ENCODE measurements at places on chromosomes 2 and 18.

DNA sequence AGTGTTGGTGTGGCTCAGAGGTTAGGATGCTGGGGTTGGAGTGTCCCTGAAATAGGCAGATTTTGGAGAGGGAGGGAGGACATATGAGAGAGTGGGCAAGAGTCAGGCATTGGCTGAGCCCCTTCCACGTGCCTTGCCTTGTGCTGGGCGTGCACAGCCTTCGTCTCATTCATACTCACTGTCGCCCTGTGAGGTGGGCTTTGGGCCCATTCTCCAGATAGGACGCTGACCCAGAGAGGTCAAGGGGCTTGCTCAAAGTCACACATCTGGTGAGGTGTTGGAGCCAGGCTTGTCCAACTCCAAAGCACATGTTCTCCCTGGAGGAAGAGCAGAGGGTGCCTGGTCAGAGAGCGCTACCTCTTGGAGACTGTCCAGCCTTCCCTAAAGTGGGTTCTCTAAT is 166.8 kb downstream of the DYSF start:
- no peak for DNase-seq

- no peak for DNase-seq
Measured at GRCh38 chr2:204074456-204074855, 137.9 kb downstream of the ICOS start.

- no peak for DNase-seq
Measured at GRCh38 chr2:200976710-200977109, 13.2 kb upstream of the ORC2 start.

DNA sequence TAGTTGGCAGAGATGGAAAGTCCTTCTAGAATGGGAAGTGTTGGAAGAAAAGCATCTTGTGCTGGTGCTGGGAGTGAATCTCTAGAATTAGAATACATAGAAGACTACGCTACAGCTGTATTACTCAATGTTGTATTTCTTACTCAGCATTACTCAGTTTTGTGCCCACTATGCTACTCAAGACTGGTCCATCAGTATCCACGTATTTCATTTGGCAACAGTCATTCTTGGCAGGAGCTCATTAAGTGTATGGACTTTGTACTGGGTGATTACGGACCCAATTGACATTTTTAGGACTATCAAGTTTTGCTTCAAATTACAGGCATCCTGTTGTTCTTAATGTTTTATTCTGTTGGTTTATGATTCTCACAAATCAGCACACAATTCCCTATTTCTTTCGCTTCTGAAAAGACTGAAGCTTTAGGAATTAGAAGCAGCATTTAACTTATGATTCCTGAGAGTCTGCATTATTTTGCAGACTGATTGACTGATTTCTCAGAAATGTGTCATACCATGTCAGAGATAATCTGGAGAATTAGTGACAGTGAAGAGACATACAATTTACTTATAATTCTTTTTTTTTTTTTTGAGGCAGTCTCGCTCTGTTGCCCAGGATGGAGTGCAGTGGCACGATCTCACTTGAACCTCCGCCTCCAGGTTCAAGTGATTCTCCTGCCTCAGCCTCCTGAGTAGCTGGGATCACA is 136.9 kb downstream of the MYO3B start:
- no peak for DNase-seq

DNA sequence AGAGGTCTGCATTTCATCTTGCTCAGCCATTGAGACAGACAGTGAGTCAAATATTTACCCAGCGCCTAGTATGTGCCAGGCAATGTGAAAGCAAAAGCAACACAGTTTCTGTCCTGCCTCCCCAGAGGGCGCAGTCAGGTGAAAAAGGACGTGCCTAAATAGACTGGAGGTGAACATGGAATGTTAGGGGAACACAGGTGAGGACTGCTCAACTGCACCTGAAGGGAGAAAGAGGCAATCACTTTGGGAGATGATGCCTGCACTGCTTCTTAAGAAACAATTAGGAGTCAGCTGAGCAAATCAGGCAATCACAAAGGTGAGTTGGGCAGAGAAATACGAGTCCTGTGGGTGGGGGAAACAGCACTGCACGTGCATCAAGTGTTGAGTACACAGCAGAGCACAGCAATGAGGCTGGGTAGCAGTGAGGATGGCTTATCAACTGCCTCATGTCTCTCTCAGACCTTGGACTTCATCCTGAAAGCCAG is 218.3 kb upstream of the SMAD7 start:
- no peak for DNase-seq

DNA sequence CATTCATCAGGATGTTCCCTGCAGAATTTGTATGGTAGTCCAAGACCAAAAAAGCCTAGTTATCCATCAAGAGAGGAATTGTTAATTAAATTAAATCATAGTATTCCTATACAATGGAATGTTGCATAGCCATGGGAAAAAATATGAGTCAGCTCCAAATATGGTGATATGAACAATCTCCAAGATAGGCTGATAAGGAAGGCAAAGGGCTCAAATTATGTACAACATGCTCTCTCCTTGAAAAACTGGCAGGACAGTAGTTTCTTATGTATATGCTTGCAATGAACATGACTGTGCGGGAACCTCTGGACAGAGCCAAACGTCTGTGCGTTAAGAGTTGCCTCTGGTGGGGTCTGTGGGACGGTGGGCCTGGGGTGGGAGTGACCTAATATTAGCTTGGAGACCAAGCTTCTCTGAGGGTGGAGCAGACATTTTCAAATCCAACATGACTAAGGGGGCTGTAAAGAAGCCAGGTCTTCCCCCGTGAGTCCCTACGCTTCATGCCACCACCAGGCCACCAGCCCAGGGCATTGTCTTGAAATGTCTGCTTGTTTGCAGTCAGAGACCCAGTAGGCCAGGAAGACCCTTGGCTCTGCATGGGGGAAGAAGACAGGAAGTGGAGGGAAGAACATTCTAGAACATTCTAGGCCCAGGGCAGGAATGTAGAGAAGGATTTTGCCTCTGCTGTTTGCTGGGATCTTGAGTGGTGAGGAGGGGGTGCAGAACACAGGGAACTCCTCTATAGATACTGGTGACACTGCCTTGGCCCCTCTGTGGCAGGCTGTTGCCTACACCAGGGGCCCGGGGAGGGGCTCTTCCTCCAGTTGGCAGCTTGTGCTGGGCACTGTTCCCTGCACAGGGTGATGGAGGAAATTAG is 244.0 kb upstream of the HS6ST1 start:
- DNase-seq: no peak

DNA sequence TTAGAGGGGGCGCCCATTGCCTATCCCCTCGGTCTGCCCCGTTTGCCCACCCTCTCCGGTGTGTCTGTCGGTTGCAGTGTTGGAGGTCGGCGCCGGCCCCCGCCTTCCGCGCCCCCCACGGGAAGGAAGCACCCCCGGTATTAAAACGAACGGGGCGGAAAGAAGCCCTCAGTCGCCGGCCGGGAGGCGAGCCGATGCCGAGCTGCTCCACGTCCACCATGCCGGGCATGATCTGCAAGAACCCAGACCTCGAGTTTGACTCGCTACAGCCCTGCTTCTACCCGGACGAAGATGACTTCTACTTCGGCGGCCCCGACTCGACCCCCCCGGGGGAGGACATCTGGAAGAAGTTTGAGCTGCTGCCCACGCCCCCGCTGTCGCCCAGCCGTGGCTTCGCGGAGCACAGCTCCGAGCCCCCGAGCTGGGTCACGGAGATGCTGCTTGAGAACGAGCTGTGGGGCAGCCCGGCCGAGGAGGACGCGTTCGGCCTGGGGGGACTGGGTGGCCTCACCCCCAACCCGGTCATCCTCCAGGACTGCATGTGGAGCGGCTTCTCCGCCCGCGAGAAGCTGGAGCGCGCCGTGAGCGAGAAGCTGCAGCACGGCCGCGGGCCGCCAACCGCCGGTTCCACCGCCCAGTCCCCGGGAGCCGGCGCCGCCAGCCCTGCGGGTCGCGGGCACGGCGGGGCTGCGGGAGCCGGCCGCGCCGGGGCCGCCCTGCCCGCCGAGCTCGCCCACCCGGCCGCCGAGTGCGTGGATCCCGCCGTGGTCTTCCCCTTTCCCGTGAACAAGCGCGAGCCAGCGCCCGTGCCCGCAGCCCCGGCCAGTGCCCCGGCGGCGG is 1.7 kb downstream of the MYCN start:
- DNase-seq: no peak

GRCh38 chr18:26074246-26074645 is 16.2 kb downstream of the SS18 start:
- no peak for DNase-seq

DNA sequence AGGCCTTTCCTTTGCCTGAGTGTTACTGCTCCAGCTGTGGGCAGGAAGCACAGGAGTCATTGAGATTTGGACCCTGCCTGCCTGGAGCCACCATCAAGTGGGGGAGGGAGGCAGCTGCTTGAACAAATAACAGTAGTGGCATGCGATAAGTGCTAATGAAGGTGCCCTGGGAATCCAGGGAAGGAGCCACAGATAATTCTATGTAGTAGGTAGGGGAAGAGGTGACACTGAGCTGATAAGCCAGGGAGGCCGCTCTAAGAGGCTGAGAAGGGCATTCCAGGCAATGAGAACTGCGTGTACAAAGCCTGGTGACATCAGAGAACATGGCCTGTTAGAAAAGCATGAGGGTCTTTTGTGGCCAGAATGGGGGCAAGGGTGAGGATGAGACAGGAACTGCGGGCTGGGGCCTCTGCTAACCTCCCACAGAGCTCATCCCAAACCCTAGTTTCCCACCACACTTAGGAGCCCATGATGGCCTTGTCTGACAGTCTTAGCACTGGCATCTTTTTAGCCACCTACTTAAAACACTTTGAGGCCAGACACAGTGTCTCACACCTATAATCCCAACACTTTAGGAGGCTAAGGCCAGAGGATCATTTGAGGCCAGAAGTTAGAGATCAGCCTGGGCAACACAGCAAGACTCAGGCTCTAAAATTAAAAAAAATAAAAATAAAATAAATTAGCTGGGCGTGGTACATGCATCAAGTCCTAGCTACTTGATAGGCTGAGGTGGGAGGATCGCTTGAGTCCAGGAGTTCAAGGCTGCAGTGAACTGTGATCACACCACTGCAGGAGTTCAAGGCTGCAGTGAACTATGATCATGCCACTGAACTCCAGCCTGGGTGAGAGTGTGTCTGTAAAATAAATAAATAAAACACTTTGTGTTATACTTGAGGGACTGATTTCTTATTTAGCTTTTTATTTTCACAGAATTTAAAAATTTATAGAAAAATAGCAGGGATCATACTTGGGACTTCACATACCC is 58.9 kb downstream of the TET3 start:
- no peak for DNase-seq

DNA sequence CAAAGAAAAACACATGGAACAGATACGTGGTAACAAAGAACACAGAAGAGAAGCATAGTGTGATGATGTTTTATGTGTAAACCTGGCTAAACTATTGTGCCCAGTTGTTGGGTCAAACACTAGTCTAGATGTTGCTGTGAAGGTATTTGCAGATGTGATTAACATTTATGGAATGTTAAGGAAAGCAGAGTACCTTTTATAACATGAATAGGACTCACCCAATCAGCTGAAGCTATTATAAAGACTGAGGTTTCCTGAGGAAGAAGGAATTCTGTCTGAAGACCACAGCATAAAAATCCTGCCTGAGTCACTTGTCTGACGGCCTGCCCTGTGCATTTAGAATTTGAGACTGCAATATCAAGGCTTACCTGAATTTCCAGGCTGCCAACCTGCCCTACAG is 253.1 kb downstream of the DYM start:
- DNase-seq: no peak

GRCh38 chr2:3628241-3628679 is 29.7 kb upstream of the ALLC start:
- DNase-seq: no peak

DNA sequence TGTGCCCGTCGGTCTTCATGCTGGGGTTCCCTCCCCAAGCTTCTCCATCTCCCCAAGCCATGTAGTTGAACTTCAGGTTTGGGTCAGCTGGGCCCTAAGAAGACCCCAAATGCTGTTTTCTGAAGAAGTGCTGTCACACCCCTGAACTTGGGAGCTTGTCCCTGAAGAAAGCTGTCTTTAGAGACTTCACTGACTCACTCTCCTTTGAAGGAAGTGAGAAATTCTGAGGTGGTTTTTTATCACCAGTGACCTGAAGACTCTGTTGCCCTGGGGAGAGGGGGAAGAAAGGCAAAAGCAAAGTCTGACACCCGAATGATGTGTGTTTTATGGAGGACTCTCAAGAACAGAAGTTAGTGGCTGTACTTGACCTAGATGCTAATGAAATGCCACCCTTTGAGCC is 83.6 kb upstream of the BCL2L11 start:
- DNase-seq: no peak
